ENCODE measurements at places on chromosomes 3 and 15.

DNA sequence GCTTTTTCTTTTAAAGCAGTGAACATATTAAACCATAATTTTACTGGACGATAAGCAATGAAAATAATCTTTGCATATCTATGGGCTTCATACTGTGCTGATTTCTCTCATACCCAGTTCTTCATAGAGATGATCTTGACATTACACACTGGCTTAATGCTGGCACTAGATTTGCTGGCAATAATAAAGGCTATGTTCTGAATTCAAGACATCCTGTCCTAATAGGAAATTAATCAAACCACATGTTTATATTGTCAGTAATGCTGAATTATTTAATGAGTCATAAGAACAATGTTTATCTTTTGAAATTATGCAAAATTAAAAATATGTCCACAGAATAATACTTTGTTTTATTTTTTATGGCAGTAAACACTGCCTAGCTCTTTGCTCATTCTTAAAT lies 643.2 kb downstream of the OTOL1 start:
- no peak overlapping the region for H3K27ac ChIP-seq
- H3K4me3 ChIP-seq = no peak overlapping the region
- no peak for DNase-seq
- peaks cover 8% of the 10 kb centered on the region for H3K4me1 ChIP-seq
- H3K36me3 ChIP-seq = no peaks in the 10 kb centered on the region

DNA sequence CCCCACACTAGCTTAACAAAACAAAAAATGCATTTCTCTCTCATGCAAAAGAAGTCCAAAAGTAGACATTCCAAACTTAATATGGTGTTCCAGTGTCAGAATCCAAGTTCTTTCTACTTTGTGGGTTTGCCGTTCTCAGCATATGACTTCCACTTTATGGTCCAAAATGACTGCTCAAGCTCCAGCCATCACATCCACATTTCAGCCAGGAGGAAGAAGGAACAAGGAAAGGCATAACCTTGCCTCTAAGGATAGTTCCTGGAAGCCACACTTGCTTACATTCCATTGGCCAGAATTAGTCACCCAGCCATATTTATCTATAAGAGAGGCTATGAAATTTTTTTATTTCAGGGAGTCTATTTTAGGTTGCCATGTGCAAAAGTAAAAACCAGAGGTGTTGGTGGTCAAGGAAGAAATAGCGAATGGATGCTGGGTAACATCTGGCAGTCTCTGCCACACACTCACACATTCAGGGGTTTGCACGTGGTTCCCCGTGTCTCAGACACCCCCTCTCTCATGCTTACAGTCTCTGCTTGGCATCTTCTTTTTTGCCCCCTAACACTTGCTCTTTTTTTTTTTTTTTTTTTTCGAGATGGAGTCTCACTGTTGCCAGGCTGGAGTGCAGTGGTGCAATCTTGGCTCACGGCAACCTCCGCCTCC lies 69.3 kb downstream of the RPL39L start:
- H3K4me3 ChIP-seq = no peak overlapping the region
- no peak for DNase-seq
- peaks cover 25% of the 10 kb centered on the region for H3K36me3 ChIP-seq
- H3K27ac ChIP-seq = no peak overlapping the region

- peaks cover 9% of the 10 kb centered on the region for H3K4me1 ChIP-seq
- no peak for DNase-seq
- H3K27ac ChIP-seq = no peak overlapping the region
- no peak overlapping the region for H3K4me3 ChIP-seq
Measured at GRCh38 chr3:4758957-4759656, 220.1 kb upstream of the BHLHE40 start.

GRCh38 chr3:195187609-195188425 lies 83.1 kb downstream of the XXYLT1 start:
- H3K27me3 ChIP-seq = no peaks in the 10 kb centered on the region
- H3K4me1 ChIP-seq = peaks cover 54% of the 10 kb centered on the region
- no peak for DNase-seq
- H3K4me3 ChIP-seq = no peak overlapping the region
- peak overlapping the region; percentile 93 for H3K27ac ChIP-seq

DNA sequence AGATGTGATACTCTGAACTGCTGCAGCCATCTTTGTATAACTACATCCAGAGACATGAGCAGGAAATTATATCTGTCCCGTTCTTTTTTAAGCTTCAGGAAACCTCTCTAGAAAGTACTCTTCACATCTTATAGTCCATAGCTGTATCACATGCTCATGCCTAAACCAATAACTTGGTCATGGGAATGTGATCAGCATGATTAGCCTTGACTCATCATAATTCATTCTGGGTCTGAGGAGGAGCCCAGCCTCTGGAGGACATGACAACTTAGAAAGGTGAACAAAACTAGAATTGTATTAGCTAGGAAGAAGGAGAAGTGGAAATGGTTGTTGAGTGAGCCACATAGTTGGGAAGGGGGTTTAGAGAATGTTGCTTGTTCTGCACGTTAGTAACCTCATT lies 12.9 kb downstream of the PPM1L start:
- H3K27me3 ChIP-seq = no peaks in the 10 kb centered on the region
- no peaks in the 10 kb centered on the region for H3K36me3 ChIP-seq
- no peaks in the 10 kb centered on the region for H3K4me1 ChIP-seq
- H3K27ac ChIP-seq = no peak overlapping the region
- no peak overlapping the region for H3K4me3 ChIP-seq

DNA sequence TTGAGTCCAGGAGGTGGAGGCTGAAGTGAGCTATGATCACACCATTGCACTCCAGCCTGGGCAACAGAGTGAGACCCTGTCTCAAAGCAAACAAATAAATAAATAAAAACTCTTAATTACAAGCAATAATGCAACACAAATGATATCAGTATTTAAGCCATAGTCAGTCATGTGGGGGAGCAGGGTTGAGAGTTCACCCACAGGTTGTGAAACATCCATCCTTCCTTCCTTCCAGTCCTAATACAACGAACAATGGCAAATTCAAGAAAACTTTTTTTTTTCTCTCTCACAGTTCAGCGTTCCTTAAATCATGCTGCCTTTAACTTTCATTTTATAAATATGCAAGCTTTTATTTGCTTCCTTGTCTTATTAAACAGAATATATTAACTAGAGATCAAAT lies 24.1 kb downstream of the ZNF592 start:
- no peaks in the 10 kb centered on the region for H3K27me3 ChIP-seq
- peaks cover 5% of the 10 kb centered on the region for H3K4me1 ChIP-seq
- H3K36me3 ChIP-seq = peaks cover 29% of the 10 kb centered on the region

DNA sequence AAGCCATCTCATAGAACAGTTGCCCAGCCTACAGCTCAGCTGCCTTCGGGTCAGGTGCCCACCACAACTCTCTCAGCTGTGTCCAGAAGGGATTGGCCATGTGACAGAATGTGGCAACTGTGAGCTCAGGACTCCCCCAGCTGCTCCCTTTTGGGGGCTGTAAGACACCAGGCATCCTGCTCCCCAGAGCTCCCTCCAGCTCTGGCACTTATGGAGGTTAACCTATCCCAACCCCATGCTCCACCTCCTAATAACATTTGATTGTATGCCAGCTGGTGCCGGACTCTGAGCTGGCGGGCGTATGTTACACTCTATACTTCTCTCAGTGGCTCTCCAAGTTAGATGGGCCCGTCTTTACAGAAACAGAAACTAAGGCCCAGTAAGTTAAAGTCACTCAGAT lies 222.8 kb downstream of the FAM43A start:
- peaks cover 3% of the 10 kb centered on the region for H3K27me3 ChIP-seq
- peaks cover 2% of the 10 kb centered on the region for H3K4me1 ChIP-seq
- no peak overlapping the region for H3K27ac ChIP-seq
- H3K4me3 ChIP-seq = no peak overlapping the region
- H3K36me3 ChIP-seq = no peaks in the 10 kb centered on the region
